Cortex of kidney (tissue), 1 donor: ENCODE measurements at places on chromosomes 7 and 10.

- DNase-seq: no peak
These were observed 132.3 kb downstream of the HGF start for GRCh38 chr7:81637534-81637933.

- no peak for DNase-seq
These were observed 2.5 kb downstream of the ZEB1 start for GRCh38 chr10:31321396-31321941.

DNA sequence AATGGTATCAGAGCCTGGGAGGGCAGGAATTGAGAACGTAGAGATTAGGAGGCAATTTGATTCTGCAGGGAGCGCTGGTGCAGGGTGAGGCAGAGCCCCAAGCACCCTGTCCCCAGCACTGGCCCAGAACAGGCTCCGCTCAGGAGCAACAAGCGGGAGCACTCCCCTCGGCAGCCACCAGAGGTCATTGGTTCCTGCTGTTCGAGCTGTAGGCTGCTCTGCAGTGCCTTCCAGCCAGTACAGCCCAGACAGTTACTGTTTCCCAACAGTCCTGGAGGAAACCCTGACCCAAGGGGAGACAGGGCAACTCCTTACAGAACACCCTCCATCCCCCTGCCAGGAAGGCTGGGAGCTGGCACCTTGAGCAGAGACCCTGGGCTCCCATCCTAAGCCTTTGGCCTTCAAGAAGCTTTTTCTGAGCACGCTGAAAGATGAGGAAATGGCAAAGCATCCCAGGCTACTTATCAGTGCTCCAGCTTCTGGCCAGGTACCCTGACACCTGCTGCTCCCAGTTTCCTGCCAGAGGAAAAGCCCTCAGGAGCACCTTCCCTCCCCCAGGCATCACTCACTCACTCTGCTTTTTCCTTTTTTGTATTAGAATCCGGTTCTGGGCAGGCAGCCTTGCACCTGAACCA lies 71.2 kb upstream of the EFCAB10 start:
- DNase-seq: no peak

DNA sequence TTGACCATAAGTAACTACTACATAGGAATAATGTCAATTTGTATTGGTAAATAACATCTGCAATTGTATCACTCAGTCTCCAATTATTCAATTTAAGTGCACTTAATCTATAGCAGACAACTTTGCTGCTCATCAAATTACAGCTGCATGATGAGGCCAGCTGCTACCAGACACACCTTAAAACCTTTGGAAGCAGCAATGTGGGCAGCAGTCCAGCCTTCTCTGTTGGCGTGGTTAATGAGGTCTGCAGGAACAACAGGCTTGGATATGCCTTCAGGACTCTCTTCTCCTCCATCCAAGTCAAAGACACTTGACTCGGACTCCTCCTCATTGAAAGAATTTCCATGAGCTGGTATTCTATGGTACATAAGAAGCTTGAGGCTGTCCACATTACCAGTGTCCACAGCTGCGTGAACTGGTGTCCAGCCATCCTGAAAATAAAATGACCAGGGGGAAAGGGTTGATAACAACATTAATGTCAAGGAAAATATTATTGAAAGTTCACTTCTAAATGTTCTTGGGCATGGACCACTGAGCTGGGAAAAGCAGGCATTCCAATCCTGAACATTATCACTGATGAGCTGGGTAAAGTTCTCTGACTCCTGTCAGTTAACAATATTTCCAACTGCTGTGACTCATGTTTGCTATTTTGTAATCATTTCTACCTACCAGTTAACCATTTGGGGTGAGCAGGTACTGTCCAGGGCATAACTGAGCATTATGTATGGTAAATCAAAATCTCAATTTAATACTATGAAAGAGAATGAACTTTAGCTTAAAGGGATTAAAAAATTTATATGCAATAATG lies 95.7 kb downstream of the CTTNBP2 start:
- DNase-seq: no peak

GRCh38 chr10:88870089-88870488 lies 10.0 kb upstream of the STAMBPL1 start:
- no peak for DNase-seq

DNA sequence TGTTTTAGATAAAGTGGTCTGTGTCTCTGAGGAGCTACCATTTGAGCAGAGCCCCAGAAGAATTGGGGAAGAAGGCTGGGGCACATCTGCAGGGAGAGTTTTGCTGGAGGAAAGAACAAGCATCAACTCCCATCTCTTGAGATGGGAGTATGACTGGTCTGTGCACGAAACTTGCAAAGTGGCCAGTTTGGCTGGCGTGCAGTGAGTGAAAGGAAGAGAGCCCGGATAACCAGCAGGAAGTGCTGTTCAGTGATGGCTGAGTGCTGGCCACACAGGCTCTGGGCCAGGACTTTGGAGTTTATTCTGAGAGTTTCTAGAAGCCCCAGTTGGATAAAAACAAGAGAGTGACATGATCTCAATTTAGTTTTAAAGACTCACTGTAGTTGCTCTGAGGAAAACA lies 34.4 kb upstream of the SVIL start:
- DNase-seq: no peak

- DNase-seq: no peak
These were observed 11.5 kb downstream of the FAM131B start for GRCh38 chr7:143351060-143351459.

DNA sequence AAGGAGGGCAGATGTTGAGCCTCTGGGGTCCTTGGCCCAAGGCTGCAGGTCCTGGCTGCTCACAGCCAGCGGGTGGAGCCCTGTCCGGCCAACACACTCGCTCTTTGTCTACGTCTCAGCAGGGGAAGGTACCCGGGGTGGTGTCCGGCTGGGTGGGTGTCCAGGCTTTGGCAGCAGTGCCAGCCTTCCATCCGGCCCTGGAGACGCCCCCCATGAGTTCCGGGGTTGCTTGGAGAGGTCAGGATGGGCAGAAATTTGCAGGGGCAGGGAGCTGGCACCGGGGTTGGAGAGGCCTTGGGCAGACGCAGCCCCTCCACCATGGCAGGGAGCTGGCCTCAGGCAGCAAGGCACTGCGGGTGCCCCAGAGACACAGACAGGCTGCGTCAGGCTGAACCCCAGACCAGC lies 42.2 kb upstream of the ELN start:
- DNase-seq: no peak

DNA sequence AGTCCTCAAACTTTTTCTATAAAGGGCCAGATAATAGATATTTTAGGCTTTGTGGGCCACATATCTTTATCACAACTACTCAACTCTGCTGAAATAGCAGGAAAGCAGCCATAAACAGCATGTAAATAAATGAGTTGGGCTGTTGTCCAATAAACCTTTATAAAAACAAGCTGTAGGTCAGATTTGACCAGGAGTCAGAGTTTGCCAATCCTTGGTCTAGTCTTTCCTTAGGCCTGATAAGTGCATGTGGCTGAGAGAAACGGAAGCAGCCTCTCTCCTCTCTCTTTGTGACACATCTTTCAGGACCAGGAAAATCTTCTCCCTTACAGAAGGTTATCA lies 724.5 kb downstream of the GRID1 start:
- DNase-seq: no peak

DNA sequence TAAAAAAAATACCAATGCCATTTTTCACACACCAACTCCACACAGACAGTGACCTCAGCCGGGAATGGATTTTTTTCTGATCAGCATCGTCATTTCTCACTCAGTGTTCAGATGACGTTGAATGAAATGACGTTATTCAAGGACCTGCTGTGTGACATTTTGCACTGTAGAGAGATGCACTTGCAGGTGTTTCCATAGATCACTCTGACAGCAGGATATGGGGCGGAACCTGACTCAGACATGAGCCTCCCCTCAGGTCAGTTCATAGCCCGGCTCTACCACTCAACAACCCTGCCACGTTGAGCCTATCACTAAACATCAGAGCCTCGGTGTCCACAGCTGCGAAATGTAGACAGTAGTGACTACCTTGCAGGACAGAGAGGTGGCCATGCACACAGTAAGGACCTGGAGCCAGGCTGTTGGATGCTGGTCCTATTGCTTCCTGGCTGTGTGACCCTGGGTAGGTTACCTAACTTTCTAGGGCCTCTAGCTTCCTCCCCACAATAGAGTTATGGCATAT lies 41.4 kb upstream of the ANTXRL start:
- no peak for DNase-seq

DNA sequence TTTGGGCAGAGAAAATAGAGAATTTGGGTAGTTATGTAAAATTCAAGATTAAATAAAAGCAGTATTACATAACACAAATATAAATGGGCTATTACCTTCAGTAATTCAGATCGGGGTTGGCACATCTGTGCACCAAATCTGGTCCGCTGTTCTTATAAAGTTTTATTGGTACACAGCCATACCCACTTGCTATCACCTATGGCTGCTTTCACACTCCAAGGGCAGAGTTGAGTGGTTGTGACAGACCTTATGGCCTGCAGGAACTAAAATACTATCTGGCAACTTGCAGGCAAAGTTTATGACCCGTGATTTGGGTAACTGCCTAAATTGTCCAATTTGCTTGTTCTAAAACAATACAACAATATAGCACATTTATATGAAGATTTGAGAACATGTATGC lies 249.3 kb downstream of the DIP2C start:
- DNase-seq: no peak
